Naive thymus-derived CD8-positive, alpha-beta T cell (primary cell): ENCODE measurements at places on chromosomes 7 and 10. TPM values are rescaled to one million over a fixed set of nuclear protein-coding genes. Genes with fewer than 3 reads are reported as not detected.

Gene MICALL2
- 1.5 TPM for polyA plus RNA-seq

Gene LOXL4
- polyA plus RNA-seq, result not detected

Gene LIPK
- polyA plus RNA-seq, result not detected

DNA sequence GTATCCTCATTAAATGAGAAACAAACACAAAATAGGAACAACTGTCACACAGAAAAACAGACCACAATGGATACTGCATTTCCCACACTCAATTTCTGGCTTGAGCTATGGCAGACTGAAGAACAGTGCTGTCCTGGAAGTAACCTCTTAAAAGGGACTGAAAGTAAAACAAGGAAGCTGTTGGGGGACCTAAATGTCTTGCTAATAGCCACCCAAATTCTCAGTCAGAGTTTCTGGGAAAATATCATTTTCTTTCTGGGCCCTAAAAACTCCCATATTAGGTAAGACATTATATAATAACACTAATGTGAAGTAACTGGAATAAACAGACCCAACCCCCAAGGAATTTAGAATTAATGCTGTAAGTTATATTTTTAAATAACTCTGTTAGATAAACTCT, 80.9 kb upstream of the TFEC start:
- peaks cover 4% of the 10 kb centered on the region for H3K27me3 ChIP-seq
- H3K4me3 ChIP-seq, result no peak overlapping the region
- no peak for DNase-seq
